Activated T-cell treated with anti-CD3 and anti-CD28 coated beads for 24 hours (primary cell): ENCODE measurements at places on chromosomes 5 and 9.

DNA sequence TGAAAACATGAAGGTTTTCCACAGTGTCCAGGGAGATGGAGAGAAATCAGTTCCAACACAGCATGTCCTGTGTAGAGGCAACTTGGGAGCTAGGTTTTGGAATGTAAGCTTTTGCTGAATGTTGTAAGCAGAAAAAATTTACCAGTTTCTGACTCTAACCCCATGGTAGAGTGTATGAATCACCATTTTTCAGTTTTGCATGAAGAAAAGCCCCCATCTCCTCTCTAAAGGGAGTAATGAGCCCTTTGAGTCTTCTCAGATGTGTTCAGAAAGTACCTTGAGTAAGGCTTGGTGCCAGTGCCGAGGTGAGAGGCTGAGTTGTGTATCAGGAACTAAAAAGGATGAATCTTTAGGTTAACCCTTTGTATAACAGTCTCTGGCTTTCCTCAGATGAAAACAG lies 96.2 kb downstream of the ADRB2 start:
- DNase-seq = no peak

GRCh38 chr5:14176888-14177287 lies 33.7 kb downstream of the TRIO start:
- DNase-seq = no peak

GRCh38 chr9:110179734-110180133 lies 28.2 kb downstream of the C9orf152 start:
- no peak for DNase-seq

- DNase-seq = no peak
These were observed 113.8 kb downstream of the MELK start for GRCh38 chr9:36686471-36686870.

GRCh38 chr9:99820685-99821395 lies 845 bp upstream of the NR4A3 start:
- peak; percentile 48 for DNase-seq

- no peak for DNase-seq
These were observed 70.4 kb downstream of the SFXN1 start for GRCh38 chr5:175548626-175549311.

GRCh38 chr5:163459819-163460561 lies at the start of gene NUDCD2:
NUDCD2 (minus strand) TSS chr5:163460102; CDS start chr5:163460050, 52 bp downstream.
- DNase-seq = peak; percentile 89
